ENCODE measurements at places on chromosomes 6 and 20. TPM values are rescaled to one million over a fixed set of nuclear protein-coding genes. Genes with fewer than 3 reads are reported as not detected.

GINS1 gene
- 36.0 TPM for total RNA-seq

DNA sequence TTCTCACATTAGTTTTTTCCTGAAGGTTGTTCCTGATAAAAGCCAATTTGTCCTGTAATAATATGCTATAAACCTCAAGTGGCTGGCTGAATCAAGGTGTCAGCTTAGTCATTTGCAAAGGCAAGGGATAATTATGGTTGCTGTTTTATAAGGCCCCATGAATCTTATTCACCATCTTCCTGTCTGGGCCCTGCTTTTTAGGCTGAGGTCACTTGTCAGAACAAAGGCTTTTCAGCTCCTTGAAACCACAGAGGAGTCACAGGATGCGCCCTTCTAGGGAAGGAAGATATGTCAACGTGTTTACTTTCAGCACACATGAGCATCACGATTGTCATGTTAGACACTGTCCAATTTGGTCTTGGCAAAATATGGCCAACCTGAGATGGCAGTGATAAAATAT lies 64.8 kb upstream of the NAA20 start:
- DNase-seq, result no peak

GRCh38 chr20:39268981-39269461 lies 306.9 kb downstream of the DHX35 start:
- peak; percentile 61 for DNase-seq

PAK1IP1 gene
- total RNA-seq, result 22.8 TPM

ZNF165 gene
- 0.61 TPM for total RNA-seq

HLA-DRB5 gene
- 5.3 TPM for total RNA-seq

SLC35D3 gene
- not detected for total RNA-seq

EDN3 gene
- not detected for total RNA-seq

SNAP91 gene
- not detected for total RNA-seq

GRCh38 chr6:75526502-75527127 lies 33.0 kb upstream of the FILIP1 start:
- DNase-seq, result peak; percentile 71

SAMD5 gene
- not detected for total RNA-seq

DNA sequence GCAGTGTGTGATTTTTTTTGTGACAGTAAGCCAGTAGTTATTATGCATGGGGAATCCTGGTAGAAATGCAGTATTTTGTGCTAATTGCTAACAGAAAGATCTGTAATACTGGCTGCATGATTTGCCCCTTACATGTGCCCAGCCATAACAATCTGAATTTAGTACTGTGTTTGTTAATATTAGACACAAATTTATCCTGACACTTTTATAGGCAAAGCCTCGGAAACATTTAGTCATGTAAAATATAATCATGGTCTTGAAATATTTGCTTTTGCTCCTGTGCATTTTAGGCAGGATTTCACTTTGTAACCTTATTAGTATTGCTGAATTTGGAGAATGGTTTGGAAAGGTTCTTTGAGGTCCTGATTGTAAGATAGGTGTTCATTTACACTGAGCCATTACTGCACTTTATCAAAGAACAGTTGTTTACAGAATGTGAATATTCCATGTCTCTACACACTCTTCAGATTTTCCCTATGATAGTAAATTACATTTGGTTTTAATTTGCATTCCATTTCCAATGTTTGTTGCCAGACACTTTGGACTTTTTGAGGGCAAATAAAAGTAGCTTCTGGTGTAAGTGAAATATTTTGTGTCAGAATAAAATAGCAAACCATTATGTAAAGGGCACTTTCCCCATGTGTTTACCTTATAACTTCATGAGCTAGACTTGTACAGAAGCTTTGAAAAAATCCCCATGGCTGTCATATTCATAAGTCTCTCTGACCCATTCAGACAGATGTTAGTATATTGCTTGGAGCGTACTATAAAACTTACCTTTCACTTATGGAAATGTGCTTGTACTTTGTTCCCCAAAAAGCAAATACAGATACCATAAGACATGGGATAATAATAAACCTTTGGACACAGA lies 349.9 kb downstream of the ARHGAP18 start:
- no peak for DNase-seq

DNA sequence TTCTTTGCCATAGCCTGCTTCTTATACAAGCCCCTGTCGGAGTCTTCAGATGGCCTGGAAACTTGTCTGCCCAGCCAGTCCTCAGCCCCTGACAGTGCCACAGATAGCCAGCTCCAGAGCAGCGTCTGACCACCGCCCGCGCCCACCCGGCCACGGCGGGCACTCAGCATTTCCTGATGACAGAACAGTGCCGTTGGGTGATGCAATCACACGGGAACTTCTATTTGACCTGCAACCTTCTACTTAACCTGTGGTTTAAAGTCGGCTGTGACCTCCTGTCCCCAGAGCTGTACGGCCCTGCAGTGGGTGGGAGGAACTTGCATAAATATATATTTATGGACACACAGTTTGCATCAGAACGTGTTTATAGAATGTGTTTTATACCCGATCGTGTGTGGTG lies 29.5 kb downstream of the SLCO4A1 start:
- no peak for DNase-seq

DNA sequence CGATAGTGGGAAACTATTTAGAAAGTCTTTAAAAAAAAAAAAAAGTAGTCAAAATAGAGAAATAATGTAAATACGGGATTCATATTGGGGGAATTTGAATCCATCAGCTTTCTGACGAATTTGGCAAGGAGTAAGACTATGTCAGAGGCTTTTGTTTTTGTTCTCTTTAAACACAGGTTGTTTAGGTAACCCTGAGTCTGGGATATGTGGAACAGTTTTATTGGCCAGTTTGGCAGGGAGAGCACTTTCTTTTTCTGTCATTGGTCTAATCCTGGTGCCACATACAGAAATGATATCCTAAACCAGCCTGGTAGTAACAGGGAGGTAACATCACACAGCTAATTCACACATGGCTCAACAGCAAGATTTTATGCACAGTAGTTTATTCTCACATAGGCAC lies 27.7 kb downstream of the HAO1 start:
- no peak for DNase-seq

DNA sequence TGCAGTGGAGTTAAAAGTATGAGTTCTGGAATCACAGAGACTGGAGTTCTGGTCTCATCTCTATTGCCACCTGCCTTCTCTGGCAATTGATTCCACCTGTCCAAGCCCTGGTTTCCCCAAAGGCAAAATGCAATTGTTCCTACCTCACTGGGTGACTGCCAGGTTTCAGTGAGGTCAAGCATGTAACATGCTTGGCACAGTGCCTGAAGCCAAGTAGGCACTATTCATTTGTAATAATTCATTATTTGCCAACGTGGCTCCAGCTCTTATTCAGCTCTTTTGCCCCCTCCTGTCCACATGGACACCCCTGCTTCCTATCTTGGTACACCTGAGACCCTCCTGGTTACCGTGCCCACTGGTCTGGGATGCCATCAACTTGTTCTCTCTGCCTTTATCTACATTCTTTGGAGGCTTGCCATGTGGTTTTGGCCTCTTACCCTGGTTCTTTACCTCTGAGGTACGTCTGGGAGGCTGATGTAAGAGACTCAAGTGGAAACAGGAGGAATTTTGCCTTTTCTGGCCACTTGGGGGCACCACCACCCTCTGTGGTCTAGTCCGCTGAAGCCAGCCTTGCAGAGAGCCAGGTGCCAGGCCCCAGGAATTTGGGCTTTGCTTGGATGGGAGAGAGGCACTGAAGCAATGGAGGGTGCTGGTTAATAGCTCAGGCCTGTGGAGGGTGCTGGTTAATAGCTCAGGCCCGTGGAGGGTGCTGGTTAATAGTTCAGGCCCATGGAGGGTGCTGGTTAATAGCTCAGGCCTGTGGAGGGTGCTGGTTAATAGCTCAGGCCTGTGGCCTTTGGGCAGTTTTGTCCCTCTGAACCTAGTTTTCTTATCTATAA lies 1.7 kb downstream of the KCNK15 start:
- peak; percentile 74 for DNase-seq

DNA sequence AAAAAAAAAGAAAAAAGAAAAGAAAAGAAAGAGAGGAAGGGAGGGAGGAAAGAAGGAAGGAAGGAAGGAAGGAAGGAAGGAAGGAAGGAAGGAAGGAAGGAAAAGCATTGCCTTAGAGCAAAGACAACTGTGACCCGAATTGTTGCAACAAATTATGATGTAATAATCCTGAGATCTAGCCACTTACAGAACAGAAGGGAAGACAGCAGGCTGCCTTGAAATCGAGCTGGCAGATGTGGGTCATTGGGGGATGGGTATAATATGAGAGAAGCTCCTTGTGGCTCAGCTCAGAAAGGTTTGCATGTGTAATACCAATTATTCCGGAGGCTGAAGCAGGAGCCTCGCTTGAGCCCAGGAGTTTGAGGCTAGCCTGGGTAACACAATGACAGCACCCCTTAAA lies 208.1 kb upstream of the PROKR2 start:
- DNase-seq, result no peak

ADGRG6 gene
- 0.26 TPM for total RNA-seq

DNA sequence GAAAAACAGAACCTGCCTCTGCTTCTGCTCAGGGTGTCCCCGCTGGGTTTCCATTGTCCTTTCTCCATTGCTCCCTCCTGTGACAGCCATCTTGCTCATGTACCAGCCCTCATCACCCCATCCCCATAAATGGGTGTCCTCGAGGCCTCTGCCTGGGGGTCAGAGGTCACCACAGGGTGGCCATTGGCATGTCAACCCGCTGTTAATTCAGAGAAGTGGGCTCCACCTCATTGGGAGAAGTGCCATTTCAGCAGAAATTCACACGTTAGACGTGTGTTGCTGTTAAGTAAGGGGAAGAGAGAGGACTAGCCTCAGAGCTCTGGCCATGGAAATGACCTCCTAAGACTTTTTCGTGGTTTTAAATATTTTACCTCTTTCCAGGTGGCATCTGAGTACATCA lies 71.9 kb downstream of the PTPN1 start:
- DNase-seq, result no peak

GRCh38 chr20:17841751-17842215 lies 126.8 kb downstream of the SNX5 start:
- no peak for DNase-seq

GRCh38 chr6:166752097-166752496 lies 125.0 kb upstream of the RPS6KA2 start:
- DNase-seq, result no peak

DNA sequence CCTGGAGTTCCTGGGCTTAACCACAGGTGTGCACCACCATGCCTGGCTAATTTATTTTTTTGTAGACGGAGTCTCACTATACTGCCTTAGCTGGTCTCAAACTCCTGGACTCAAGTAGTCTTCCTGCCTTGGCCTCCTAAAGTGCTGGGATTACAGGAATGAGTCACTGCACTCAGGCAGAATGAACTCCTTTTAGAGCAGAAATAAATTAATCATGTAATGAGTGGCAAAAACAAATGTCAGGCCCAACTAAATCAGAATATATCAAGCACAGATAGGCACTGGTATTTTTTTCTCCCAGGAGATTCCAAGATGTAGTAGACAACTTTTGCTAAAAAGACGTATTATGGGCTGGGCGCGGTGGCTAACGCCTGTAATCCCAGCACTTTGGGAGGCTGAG lies 2.6 kb downstream of the RPS10 start:
- DNase-seq, result no peak

DNA sequence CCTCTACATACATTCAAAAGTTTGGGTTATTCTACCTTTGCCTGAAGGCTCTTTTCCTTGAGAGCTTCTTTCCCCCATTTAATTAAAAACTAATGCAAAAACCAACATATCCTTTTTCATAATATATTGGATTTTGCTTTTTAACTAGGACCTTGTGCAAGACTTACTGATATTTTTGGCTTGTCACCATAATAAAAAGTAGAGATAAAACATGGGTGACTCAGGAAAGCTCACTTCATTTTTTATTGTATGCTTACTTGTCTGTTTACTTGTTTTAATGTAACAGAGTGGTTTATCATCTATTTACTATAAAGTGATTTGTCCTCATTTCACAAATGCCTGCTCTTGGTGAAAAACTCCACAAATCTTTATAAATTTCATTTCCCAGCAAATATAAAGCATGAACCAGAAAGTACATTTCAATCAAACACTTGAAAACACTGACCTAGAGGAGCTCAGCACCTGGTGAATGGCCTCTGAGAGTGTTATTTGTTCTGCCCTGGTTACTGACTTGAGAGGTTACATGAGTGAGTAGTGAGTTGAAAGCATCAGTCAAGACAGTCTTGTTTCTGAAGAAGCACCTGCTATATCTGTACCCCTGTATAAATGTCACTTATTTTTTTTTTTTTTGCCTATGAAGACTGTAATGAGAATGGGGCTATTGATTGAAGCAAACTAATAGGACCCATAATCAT lies 20.8 kb downstream of the ADGRG6 start:
- no peak for DNase-seq
